ENCODE measurements at places on chromosomes 2 and 18.

DNA sequence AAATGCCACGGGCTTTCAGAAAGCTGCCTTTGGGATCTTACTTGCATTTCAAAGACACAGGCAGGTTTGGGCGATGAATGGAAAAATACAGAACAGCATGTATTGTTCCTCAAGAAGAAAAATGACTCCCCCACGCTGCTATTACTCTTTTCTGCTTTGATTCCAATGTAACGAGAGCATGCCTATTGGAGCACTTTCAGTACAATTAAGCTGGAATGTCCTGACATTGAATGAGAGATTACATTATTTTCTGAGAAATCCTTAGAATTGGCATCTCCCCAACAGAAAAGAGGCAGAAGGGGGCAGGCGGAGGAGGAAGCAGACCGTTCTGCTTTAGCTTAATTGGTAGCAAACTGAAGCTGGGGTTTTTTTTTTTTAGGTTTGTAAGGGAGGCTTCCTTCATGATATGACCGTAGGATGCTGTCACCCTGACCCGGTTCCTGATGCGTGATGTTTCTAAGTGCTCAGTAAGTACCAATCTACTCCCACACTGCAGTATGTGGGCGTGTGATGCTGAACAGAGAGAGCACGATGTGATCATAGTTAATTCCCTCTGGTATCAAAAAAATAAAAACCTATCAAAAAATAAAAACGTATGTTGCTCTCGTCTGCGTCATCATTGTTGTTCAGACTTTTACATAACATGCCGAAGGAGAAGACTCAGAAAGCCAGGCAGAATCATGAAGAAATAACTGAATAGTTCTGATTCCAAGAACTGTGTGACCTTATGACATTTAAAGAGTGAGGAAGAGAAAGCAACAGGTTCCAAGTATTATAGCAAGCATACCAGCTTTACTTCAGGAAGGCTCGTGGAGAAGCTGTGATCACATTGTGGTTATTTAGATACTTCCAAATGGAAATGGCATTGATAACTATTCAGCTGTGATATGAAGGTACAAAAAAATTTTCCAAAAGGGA is 40.5 kb downstream of the LONRF2 start:
- no peak for DNase-seq

DNA sequence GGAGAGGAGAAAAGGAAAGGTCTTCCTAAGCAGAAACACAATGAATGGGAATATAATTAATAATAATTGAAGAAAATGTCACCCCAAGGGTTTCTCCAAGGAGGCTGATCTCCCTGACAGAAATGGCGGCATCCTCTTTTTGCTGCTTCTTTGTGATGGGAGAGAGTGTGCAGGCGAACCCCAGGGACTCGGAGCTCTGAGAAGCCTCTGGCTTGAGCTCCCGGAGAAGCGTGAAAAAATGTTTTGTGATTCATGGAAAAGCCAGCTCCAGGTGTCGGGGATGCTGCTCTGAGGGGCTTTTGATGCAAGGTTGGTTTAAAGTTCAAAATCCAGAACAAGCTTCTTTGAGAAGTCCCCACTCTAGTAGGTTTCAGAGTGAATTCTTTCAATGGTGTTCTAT is 91.0 kb downstream of the VWA3B start:
- DNase-seq = no peak

DNA sequence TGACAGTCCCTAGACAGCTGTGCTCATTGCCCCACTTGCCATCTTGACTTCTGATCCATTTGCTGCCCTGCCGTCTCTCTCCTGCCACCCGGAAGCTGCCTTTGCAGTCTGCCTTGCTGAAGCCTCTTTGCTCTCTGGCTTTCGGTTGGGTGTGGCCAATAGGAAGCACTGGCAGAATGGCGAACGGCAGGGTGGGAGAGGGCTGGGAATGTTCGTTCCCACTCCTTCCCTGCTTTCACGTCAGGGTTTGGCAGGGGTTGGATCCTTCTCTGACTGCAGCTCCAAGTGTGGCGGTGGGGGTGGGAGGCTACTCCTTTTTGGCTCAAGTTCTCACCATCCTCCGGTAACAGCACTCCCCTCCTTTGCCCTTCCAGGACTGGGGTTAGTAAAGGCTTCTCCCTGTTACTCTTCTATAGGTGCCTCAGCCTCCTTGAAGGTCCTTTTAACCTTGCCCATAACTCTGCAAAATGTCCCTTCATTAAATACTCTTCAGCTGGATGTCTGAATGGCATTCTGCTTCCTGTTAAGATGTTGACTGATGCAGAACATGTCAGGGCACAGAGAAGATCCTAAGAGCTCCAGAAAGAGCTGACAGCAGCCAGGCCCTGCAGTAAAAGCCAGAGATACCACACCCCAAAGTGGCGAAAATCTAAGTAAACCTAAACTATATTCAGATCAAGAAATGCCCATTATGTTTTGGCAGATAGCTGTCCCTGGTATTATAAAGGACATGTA is 299.7 kb downstream of the CDCA7 start:
- DNase-seq = no peak

DNA sequence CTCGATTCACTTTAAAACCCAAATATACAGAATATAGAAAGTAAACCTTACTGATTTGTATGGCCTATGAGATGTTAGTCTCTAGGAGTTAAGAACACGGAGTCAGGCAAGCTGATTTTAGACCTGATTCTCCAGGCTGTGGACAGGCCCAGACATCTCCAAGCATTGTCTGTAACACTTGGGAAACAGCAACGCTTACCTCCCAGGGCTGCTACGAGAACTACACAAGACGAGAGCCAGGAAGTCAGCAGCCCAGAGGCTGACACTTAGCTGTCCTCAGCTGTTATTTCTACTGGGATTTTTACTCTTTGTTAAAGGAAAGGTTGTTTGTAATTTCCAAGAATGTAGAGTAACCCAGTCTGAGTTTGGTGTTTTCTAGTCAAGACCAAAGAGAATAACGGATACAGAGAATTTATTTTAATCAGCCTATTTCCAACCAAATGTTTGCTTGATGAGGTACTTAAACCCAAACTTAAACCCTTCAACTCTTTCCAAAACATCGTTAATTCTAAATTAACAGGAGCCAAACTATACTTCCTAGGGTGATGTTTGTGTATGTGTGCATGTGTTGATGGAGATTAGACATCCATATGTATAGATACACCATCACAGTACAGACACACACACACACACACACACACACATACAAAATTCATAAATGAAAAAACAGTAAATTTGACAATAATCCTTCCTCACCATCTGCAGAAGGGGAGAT is 123.4 kb downstream of the LAMA1 start:
- no peak for DNase-seq

DNA sequence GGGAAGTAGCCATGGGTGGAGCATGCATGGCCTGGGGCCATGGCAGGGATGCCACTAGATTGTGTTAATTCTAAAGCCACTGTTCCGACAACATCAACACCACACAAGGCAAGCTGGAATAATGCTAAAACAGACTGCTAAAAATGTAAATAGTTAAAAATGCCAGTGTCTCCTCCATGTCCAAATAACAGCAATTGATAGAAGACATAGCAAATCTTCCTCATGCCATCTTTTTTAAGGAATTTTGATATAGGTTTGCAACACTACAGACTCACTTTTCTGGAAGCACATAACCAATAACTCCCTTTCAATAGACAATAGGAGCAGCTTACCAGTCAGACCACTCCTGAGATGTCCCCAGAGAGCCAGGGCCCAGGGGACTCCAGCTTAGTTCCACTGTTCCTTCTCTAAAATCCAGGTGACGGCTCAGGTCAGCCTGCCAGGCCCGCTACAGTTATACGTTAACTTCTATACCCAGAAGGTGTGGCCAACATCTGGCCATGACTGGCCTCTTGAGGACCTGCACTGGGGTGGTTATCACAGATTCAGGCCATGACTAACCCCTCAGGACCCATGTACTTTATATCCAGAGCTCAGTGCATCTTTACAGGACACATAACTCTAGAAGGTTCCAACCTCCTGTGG is 20.3 kb downstream of the TUBB6 start:
- no peak for DNase-seq

DNA sequence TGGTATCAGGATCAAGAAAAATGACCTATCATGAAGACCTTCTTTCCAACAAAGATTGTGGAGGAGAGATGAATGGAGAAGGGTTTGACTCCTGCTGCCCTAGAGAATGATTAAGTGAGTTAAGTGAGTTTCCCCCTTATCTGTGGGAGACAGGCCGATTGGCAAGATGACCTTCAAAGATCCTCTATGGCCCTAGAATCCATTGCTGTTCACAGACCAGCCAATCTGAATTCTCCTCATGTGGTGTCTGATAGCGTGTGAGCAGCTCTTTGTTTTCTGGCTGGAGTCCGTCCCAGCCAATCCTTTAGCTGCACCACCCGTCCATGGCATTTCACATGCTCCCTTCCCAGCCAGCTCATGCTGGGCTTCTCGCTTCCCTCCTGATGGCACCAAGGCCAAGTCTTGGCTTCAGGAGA is 79.4 kb downstream of the MARCHF4 start:
- DNase-seq = no peak

- DNase-seq = no peak
These were observed 31.0 kb downstream of the MYCN start for GRCh38 chr2:15971351-15971750.

- no peak for DNase-seq
These were observed 30.4 kb downstream of the KLF7 start for GRCh38 chr2:207135340-207135739.

DNA sequence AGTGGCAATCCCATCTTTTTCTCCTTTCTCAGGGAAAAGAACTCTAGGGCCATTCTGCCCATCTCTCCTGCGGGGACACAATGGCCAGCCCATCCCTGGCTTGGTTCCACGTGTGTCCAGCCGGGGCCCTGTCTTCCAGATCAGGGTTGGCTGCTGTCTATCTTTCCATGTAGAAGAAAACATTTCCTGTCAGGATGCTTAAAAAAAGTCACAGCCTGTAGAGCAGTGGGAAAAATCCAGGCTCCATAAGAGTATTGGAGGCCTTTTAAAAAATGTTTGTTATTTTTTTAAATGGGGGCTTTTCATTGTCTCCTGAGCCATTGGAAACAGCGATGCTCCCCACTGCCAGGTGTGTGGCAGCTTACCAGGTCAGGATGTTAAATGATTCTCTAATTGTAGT is 105.6 kb downstream of the TGFA start:
- no peak for DNase-seq

DNA sequence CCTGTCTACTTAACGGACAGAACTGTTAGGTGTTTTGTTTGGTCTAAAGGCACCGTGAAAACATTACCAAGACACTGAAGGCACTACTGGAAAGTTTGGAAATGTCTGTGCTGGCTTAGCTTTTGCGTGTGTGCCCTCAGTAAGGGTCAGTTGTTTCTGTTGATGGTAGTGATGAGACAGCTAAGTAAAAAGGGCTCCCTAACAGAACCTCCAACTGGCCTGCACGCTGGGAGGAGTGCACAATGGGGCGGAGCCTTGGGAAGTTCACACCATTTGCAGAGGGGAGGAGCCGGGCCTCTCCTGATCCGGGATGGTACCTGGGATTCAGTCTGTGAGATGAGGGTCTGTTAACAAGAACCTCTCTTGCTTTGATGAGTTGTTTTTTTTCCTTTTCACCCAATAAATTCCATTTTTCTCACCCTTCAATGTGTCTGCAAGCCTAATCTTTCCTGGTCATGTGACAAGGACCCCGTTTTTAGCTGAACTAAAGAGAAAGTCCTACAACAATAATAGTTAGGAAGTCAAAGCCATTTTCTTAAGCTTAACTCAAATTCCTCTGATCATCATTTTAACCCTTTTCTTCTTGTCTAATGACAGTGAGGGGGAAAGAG is 368.7 kb downstream of the PARD3B start:
- no peak for DNase-seq

GRCh38 chr2:138516030-138516704 is 14.6 kb downstream of the SPOPL start:
- peak; percentile 11 for DNase-seq

DNA sequence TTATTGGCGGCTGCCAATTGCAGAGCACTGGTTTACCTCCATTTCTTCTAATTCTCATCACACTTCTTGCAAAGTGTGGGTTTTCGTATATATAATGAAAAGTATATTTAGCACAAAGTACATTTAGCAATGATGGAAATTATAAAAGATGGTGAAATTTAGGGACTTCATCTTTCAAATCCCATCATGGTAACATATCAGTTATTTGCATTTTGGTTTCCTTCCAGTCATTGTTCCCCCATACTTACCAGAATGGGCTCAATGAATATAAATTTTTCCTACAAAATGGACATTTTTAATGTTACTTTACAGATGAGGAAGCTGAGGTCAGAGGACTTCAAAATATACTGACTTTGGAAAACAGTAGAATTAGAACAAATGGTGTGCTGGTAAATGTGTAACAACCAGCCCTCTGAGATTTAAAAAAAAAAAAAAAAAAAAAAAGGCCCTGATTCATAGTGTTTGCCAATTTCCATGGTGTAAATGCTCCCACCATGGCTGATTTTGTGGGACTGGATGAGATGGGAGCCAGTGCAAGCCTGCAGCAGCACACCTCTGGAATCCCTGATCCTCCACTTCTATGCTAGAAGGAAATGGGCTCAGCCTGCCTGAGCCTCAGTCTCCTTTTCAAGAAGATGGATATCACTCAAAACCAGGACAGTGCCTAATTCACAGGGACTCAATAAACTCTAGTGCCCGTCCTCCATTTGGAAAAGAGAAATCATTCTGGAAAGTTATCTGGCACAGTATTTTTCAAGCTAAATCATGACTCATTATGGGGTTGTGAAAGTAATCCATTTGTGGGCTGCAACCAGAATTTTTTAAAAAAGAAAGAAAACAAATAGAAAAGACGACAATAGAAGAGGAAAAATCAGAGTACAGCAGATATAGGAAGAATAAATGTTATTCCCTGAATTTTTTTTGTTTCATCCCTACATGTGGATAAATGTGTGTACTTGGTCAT is 34.0 kb downstream of the LBH start:
- DNase-seq = no peak

- DNase-seq = no peak
These were observed 29.9 kb downstream of the LYPD1 start for GRCh38 chr2:132640116-132640515.

DNA sequence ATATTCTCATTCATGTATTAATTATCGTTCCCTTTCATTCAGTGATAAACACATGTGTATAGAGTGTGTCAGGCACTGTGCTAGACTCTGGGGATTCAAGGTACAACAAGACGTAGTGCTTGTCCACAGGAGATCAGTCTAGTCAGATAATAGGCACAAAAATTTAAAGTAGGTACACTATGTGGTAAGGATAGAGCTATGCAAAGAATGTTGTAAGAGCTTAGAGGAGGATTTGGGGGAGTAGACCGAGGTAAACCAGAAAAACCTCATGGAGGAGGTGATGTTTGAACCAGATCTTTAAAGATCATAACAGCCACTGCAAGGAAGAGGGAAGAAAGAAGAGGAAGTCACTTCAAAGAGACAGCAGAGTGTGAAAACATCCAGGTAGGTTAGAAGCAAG is 256.9 kb upstream of the DDX18 start:
- no peak for DNase-seq

- DNase-seq = no peak
These were observed 6.5 kb downstream of the SLC66A3 start for GRCh38 chr2:11161747-11162146.

- no peak for DNase-seq
These were observed 33.5 kb downstream of the GRHL1 start for GRCh38 chr2:9984871-9985480.
